Heart left ventricle (tissue), 16 donors: ENCODE measurements at places on chromosomes 11 and 22. TPM values are rescaled to one million over a fixed set of nuclear protein-coding genes. Genes with fewer than 3 reads are reported as not detected.
A peak's percentile ranks its signal among the peaks of the same experiment; 100 is the strongest.

- no peaks in the 10 kb centered on the region for H3K4me1 ChIP-seq
- H3K27ac ChIP-seq: no peak overlapping the region
- no peak overlapping the region for H3K4me3 ChIP-seq
- DNase-seq: no peak
- H3K36me3 ChIP-seq: peaks cover 38% of the 10 kb centered on the region
- no peaks in the 10 kb centered on the region for H3K27me3 ChIP-seq
Observed at GRCh38 chr22:29738118-29738815, 18.5 kb downstream of the CABP7 start.

DNA sequence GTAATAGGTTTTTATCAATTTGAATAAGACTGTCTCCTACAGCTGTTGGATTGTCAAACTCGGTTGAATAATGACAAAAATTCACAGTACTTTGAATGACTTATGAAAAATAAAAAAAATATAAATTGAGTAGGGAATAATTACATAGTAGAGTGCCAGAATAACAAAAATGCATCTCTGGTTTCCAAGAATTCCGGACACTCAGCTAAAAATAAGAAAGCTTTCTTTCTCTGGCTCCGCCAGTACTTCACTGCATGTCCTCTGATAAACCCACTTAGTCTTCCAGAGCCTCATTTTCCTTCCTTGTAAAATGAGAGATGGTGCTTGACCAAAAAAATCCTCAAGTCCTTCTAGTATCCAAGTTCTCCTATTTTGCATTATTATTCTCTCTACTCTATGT is 374.6 kb upstream of the LUZP2 start:
- DNase-seq: no peak
- H3K27ac ChIP-seq: no peak overlapping the region
- H3K4me1 ChIP-seq: no peaks in the 10 kb centered on the region
- H3K27me3 ChIP-seq: no peaks in the 10 kb centered on the region
- H3K36me3 ChIP-seq: no peaks in the 10 kb centered on the region

Gene DMC1
- total RNA-seq: 0.33 TPM

- H3K4me1 ChIP-seq: no peaks in the 10 kb centered on the region
- no peaks in the 10 kb centered on the region for H3K27me3 ChIP-seq
- no peak overlapping the region for H3K4me3 ChIP-seq
- H3K36me3 ChIP-seq: peaks cover 95% of the 10 kb centered on the region
- DNase-seq: no peak
Observed at GRCh38 chr11:77677138-77677537, 39.5 kb upstream of the CLNS1A start.

- H3K27ac ChIP-seq: no peak overlapping the region
- no peaks in the 10 kb centered on the region for H3K4me1 ChIP-seq
- no peak overlapping the region for H3K4me3 ChIP-seq
Observed at GRCh38 chr22:41876675-41877074, 38.2 kb downstream of the SHISA8 start.

DNA sequence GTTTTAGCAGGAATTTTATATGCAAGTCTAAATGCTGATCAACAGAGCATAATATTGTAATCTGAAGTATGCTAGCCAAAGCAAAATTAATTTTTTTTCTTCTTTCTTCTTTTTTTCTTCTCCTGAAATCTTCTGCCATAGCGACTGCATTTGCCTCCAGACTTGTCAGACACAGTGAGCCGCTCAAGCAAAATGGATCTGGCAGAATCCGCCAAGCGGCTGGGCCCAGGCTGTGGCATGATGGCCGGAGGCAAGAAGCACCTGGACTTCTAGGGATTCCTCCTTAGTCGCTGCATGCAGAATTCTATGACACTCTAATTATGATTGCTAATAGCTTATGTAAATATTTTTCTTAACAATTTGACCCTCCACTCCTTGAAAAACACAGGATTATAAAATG is 27.9 kb downstream of the PAX6 start:
- H3K4me3 ChIP-seq: no peak overlapping the region
- H3K27ac ChIP-seq: no peak overlapping the region
- no peaks in the 10 kb centered on the region for H3K27me3 ChIP-seq
- no peaks in the 10 kb centered on the region for H3K36me3 ChIP-seq

DNA sequence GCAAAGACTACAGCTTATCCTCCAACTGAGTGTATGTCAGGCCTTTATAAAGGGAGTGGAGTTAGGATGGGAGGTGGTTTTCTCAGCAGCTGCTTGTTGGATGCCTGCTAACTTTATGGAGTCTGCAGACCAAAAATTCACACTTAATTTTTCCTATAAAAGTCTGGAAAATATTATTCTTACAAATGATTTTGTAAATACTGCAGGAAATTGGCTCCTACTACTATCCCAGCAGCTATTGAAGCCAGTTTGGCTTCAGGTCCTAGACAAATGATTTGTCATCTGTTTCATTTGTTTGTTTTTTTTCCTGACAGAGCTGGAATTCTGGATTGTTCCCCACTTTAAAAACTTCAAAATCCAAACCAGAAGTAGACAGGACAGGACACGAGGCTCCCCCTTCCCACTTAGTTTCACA is 292.5 kb downstream of the TMEM135 start:
- no peaks in the 10 kb centered on the region for H3K27me3 ChIP-seq
- no peaks in the 10 kb centered on the region for H3K36me3 ChIP-seq
- no peak for DNase-seq
- no peak overlapping the region for H3K4me3 ChIP-seq
- no peaks in the 10 kb centered on the region for H3K4me1 ChIP-seq
- H3K27ac ChIP-seq: no peak overlapping the region

GRCh38 chr11:19800162-19800561 is 87.5 kb downstream of the NAV2 start:
- H3K27ac ChIP-seq: no peak overlapping the region
- no peaks in the 10 kb centered on the region for H3K27me3 ChIP-seq
- no peak overlapping the region for H3K4me3 ChIP-seq
- DNase-seq: no peak

- no peak overlapping the region for H3K4me3 ChIP-seq
- no peak for DNase-seq
- no peaks in the 10 kb centered on the region for H3K27me3 ChIP-seq
- no peak overlapping the region for H3K27ac ChIP-seq
- H3K4me1 ChIP-seq: no peaks in the 10 kb centered on the region
- H3K36me3 ChIP-seq: no peaks in the 10 kb centered on the region
Observed at GRCh38 chr11:21415606-21416005, 746.2 kb downstream of the NELL1 start.

- no peak for DNase-seq
- H3K27ac ChIP-seq: no peak overlapping the region
- peaks cover 5% of the 10 kb centered on the region for H3K4me1 ChIP-seq
- H3K27me3 ChIP-seq: no peaks in the 10 kb centered on the region
- no peaks in the 10 kb centered on the region for H3K36me3 ChIP-seq
Observed at GRCh38 chr11:58061813-58062212, 31.1 kb downstream of the OR6Q1 start.

Gene NRGN
- total RNA-seq: 5.4 TPM

DNA sequence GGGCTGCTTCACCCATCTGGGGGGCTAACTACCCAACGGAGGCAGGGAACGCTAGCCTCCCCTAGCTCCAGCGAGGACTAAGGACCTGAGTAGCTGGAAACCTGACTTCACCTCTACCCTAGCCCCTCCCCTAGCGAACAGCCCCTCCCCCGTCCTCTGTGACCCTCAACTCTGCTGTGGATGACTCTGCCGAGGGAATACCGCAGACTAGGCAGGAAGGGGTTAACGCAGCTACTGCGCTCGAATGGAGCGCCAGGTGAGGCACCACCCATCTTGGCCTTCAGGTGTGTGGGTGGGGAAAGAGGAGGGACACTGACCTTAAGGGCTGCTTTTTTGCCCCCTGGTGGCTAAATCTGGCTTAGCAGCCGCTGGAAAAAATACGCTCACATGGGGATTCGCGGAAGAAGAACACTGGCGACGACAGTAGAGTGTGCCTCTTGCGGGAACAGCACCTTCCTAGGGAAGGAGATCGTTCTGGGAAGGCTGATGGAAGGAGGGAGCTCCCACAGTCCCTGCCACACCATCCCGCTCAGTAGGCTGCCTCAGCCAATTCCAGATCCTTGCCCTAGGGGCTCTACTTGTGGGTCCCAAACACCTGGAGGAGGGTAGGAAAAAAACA is 4.5 kb upstream of the BCL9L start:
- H3K4me1 ChIP-seq: peaks cover 13% of the 10 kb centered on the region
- DNase-seq: peak; percentile 76
- H3K4me3 ChIP-seq: peak overlapping the region; percentile 84
- no peaks in the 10 kb centered on the region for H3K36me3 ChIP-seq
- H3K27me3 ChIP-seq: no peaks in the 10 kb centered on the region

- H3K27ac ChIP-seq: no peak overlapping the region
- H3K4me1 ChIP-seq: no peaks in the 10 kb centered on the region
- peaks cover 15% of the 10 kb centered on the region for H3K27me3 ChIP-seq
- no peak overlapping the region for H3K4me3 ChIP-seq
- no peak for DNase-seq
Observed at GRCh38 chr11:1735271-1735670, 15.1 kb downstream of the IFITM10 start.

DNA sequence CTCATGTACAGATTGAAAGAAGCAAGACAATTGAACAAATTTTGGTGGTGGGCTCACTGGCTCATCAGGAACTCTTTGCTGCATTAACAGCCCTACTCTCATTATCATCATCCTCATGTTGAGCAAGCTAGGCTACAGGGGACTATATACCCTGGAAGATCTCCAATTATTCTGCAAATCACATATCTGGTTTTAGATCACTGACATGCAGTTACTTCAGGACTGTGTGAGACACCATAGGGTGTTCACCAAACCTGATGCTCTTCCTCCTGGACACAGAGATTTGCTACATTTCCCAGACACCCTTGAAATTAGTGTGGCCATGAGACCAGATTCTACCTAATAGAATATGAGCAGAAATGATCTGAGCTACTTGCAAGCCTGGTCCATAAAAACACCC is 23.0 kb upstream of the ME3 start:
- H3K36me3 ChIP-seq: no peaks in the 10 kb centered on the region
- H3K4me3 ChIP-seq: no peak overlapping the region
- no peak for DNase-seq
- H3K27ac ChIP-seq: no peak overlapping the region
- H3K27me3 ChIP-seq: no peaks in the 10 kb centered on the region

Gene MS4A12
- total RNA-seq: not detected

DNA sequence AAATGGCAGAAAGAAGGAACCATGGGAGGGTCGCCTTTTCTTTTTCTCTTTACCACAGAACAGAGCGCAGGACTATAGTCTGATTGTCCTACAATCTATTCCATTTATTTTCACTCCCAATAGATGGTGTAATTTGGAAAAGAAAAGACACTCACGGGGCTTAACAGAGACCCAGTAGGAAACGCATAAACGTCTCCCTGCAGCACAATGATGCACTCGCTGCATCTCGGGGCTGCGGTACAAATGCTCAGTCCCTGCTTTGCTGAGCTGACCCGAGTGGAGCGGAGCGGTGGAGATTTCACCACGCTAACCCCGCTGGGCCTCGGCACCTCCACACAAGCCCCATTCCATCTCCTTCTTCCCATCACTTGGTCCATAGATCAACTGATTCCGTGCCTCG is 1.5 kb downstream of the FEZ1 start:
- peak overlapping the region; percentile 78 for H3K4me3 ChIP-seq
- no peak overlapping the region for H3K27ac ChIP-seq
- DNase-seq: no peak
- H3K4me1 ChIP-seq: no peaks in the 10 kb centered on the region
- no peaks in the 10 kb centered on the region for H3K36me3 ChIP-seq

Gene DEPDC5
- 6.4 TPM for total RNA-seq

DNA sequence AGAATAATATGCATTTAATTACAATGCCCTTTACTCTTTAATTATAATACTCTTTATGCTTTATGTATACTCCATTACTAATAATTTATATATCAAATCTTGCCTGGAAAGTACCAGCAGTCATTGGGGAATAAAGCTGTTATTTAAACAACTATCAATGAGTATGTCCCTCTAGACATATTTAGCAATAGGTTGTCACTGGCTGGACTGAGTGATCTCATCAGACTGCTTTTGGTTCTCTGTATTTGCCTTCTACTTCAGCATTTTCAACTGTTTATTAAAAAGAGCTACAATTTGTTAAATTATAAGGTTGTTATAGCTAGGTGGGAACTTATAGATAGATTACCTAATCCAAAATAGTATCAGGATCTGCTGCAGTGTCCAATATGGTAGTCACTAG is 267.2 kb downstream of the DCDC1 start:
- no peaks in the 10 kb centered on the region for H3K4me1 ChIP-seq
- peaks cover 5% of the 10 kb centered on the region for H3K27me3 ChIP-seq
- DNase-seq: no peak
- no peaks in the 10 kb centered on the region for H3K36me3 ChIP-seq
- no peak overlapping the region for H3K27ac ChIP-seq
- no peak overlapping the region for H3K4me3 ChIP-seq

Gene SNX32
- total RNA-seq: not detected

DNA sequence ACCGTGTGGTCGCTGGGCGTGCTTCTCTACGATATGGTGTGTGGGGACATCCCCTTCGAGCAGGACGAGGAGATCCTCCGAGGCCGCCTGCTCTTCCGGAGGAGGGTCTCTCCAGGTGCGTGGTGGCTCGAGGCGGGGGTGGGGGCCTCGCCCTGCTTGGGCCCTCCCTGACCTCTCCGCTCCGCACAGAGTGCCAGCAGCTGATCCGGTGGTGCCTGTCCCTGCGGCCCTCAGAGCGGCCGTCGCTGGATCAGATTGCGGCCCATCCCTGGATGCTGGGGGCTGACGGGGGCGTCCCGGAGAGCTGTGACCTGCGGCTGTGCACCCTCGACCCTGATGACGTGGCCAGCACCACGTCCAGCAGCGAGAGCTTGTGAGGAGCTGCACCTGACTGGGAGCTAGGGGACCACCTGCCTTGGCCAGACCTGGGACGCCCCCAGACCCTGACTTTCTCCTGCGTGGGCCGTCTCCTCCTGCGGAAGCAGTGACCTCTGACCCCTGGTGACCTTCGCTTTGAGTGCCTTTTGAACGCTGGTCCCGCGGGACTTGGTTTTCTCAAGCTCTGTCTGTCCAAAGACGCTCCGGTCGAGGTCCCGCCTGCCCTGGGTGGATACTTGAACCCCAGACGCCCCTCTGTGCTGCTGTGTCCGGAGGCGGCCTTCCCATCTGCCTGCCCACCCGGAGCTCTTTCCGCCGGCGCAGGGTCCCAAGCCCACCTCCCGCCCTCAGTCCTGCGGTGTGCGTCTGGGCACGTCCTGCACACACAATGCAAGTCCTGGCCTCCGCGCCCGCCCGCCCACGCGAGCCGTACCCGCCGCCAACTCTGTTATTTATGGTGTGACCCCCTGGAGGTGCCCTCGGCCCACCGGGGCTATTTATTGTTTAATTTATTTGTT is 2.4 kb downstream of the PIM3 start:
- DNase-seq: peak; percentile 31
- H3K27me3 ChIP-seq: no peaks in the 10 kb centered on the region
- peak overlapping the region; percentile 87 for H3K4me3 ChIP-seq
- peaks cover 24% of the 10 kb centered on the region for H3K36me3 ChIP-seq
- H3K27ac ChIP-seq: peak overlapping the region; percentile 73
- H3K4me1 ChIP-seq: peaks cover 73% of the 10 kb centered on the region

Gene KCNK7
- total RNA-seq: 0.75 TPM
